ENCODE measurements at places on chromosomes 3 and 15.
A peak's percentile ranks its signal among the peaks of the same experiment; 100 is the strongest.

DNA sequence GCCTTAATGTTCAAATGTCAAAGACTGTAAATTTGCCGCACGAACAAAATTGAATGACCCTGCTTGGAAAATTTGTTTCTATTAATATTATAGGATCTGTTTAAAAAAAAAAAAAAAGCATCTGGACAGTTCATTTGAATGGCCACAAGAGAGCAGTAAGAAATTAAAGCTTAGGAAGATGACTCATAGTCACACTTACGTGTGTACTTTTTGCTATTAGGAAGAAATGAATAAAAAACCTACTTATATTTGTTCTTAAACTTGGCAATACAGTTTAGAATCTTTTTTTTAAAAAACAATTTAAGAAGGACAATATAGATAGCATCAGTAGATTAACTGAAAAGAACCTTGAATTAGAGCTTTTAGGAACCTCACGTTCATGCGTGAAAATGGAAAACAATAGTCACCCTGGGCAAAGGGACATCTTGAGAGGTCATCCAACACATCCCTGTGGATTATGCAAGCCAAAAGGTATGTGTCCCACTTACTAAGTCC, 621.8 kb downstream of the MECOM start:
- DNase-seq: no peak

DNA sequence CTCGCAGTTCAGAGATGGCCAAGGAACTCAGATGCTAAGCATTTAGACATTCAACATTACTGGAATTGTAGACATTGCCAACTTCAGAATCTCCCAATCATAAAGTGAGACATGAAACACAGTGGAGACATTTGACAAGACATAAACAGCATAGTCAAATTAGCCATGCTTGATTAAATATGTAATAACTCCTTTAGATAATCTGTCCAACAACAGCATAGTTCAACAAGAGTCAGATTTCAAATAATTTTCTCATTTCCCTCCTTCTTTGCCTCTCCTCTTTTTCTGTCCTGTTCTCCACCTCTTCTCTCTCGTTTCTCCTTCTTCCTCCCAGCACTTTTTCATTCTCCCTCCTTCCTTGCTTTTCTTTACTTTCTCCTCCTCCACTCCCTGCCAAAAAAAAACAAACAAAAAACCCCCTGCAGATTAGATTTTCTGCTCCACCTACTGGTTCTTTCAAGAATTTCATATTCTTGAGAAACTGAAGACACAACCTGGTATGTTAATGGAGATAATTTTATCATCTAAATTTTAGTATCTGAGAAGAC, 20.2 kb downstream of the CPOX start:
- DNase-seq: no peak

GRCh38 chr15:88993662-88994061, 80.5 kb upstream of the MFGE8 start:
- DNase-seq: no peak

GRCh38 chr3:20527368-20527767, 341.4 kb upstream of the SGO1 start:
- no peak for DNase-seq

DNA sequence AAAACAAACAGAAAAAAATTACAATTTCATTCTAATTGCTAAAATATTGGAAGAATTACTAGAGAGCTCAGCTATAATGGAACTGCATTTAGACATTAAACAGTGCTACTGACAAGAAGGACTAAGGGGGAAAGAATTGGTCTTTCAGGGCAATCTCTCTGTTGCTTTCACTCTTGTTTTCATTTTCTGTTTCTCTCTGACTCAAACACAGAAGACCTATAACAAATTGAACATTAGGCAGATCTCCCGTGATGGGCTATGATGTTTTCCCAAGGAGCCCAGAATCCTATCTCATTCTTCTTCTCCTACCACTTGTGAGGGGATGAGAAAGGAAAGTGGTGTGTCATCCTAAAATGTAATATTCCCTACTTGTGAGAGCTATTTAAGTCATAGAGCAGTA, 358.0 kb upstream of the TGFBR2 start:
- no peak for DNase-seq

DNA sequence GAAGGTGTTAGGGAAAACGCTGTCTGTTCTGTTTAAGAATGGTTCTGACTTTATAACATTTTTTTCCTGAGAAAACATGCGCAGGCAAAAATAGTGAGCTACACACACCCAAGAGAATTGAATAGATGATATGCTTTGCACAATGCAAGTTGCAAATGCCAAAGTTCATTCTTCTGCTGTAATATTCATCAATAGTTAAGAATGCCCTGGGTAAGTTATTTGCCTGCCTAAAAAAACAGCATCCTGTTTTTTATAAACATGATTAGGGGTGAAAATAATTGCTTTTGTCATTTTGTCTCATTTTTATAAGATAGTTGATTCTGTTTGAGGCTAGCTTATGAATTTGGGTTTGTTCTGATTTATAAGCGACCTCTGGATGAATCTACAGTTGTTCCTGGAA, 99.4 kb downstream of the DTWD1 start:
- no peak for DNase-seq

DNA sequence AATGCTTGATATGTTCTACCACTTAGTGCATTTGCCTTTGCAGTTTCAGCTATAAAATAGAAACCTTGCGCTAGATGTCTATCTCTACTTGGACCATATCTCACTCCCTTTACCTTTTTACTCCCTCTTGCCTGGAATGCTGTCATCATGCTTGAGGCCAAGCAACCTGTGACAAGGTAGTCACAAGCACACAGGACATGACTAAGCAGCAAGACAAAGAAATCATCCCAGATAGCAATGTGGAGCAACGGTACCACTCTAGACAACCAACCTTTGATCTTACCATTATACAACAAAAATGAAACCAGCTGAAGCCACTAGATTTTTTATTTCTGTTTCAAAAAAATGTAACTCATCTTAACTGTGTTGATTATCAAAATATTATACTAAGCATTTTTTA, 50.5 kb upstream of the SPSB4 start:
- DNase-seq: no peak

- DNase-seq: no peak
These were observed 3.1 kb upstream of the ACY1 start for GRCh38 chr3:51980253-51980652.

GRCh38 chr15:47293466-47294162, 423.7 kb upstream of the SEMA6D start:
- DNase-seq: peak; percentile 2

DNA sequence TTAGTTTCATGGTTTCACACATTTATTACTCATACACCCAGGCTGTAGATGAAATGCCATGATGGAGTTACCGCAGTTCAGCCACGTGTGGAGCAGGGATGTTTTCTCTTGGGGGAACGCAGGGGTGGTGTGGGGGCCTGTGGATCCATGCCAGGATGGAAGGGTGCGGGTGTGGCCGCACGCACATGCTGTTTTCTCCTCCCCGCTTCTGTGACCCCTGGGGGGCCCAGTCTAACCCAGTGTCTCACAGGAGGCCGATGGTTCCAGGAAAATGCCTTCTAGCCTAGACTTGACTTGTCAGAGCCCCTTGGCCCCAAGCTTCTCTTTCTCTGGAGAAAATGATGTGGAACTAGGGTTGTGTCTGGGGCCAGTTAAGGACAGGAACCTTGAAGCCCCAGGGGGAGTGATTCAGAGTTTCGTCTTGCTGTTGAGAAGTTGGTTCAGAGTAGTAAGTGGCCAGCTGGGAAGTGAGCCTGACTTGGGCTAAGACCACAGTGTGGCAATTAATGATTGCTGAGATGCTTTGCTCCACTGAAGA, 240.4 kb upstream of the BHLHE40 start:
- no peak for DNase-seq

DNA sequence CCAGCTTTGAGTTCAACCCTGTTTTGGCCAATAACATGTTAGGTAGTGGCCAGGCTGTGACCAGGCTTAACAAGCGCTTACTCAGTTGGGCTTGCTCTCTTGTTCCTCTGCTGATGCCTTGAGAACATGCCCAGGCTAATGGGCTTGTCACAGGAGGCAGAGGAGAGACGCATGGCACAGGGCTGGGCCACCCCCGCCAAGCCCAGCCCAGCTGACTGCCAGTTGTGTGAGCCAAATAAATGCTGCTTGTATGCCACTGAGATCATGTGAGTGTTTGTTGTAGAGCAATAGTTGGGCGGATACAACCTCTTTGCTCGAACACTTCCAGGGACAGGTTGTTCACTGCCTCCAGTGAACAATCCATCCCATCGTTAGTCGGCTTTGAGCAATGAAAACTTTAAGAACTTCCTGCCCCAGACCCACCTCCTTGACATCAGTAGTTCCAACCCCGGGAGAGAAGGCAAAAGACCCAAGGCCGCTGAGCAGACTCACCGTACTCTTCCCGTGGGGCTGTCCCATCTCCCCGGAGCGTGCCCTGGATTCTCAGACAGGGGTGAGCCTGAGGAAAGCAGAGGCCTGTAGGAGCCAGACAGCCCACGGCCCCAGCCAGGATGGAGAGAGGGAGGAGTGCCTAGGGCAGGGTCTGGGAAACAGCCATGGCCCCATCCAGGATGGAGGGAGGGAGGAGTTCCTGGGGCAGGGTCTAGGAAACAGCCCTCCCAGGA, 4.1 kb downstream of the PLA2G4F start:
- no peak for DNase-seq

- no peak for DNase-seq
These were observed 81.5 kb upstream of the PRICKLE2 start for GRCh38 chr3:64306745-64307144.

GRCh38 chr3:142817897-142818296, 71.0 kb downstream of the PCOLCE2 start:
- DNase-seq: no peak

GRCh38 chr3:60792249-60792852, 458.9 kb downstream of the FHIT start:
- no peak for DNase-seq

DNA sequence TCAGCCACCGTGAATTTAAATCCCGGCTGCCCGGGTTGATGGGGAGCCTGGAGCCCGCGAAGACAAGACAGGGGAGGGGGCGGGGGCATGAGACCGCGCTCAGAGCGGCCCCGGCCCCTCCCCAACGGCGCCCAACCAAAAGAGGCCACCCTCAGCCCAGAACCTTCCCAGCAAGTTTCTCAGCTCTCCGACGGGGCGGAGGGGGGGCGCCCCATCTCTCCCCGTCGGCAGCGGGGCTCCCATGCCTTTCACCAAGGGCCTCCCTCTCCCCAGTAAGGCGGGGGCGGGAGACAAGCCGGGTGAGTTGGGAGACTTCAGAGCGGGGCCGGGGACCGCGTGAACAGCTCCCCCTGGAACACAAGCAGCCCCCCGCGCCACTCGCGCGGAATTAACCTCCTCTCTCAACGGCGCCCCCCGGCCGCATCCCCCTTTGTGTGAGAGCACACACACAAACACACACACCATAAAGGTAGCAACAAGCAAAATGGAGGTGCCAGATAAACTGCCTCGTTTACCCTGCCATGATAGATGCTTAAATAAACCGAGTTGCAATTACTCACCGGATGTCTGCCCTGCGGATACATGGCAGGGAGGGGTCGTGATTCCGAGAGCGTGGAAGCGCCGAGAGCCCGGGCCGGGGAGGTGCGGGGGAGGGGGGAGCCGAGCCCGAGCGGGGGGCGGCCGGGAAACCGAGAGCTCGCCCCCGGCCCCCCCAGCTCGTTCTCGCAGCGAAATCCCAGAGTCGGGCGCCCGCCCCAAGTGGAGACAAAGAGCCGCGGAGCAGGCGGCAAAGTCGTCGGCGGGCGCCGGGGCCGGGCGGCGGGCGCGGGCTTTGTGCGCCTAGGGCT, 1.3 kb downstream of the TLE3 start:
- DNase-seq: no peak

GRCh38 chr15:71091601-71092000, 23.7 kb upstream of the THSD4 start:
- no peak for DNase-seq

DNA sequence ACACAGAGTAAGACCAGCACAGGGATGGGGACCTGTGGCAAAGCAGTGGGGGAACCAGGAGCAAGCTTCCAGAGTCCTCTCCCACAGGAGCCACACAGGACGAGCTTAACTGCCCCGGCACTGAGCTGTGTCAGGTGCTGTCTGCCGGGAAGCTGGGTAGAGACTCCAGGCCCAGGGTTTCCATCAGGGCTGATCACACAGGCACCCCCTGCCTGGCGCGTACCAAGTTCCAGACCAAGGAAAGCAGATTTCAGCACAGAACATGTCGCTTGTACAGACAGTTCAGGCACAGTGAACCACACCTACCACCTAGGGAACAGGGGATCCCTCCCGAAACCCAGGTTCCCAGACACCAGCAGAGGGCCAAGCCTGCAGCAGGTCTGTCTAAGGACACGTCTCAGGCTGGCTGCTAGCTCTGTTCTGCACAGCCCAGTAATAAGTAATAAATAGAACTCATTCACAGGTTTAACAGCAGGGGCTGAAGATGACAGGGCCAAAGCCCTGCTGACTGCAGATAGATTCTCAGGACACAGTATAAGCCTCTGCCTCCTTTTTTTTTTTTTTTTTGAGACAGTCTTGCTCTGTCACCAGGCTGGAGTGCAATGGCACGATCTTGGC, 30.2 kb upstream of the OCA2 start:
- DNase-seq: no peak

GRCh38 chr15:73930371-73930770, 4.1 kb downstream of the LOXL1 start:
- DNase-seq: no peak

DNA sequence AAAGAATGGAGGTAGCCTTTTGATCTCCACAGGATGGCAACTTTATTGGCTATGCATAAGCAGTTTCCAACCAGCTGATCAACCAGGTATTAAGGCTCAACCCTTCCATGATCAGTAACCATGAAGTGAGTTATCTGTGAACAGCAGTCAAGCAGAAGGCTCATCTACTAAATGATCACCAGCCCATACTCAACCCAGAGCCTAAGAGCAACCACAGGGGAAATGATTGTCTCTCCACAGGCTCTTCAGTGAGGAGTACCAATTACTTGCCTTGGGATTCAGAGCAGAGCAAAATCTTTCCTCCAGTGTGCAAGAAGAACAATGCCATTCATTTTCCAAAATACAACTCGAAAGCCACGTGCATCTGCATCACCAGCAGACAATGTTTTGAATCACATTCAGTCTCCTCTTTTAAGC, 754.8 kb downstream of the ROBO1 start:
- no peak for DNase-seq

- DNase-seq: no peak
These were observed 42.2 kb downstream of the SLC28A1 start for GRCh38 chr15:84926491-84927230.

DNA sequence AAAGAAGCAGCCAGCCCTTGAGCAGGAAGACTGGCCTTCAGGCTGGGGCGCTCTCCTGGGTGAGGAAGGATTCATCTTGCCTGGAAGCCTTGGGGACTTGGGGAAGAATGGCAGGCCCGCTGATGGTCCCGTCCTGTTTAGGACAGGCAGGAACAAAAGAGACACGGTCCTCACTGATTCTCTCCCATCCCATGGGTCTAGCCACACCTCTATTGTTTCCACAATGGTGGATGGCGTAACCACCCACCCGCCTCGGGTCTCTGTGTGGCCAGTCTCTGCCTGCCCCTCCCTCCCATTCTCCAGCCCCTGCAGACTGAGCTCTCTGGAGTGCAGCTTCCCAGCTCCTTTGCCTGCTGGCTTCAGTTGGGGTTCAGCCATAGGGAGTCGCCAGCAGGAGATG, 284.3 kb downstream of the UACA start:
- no peak for DNase-seq

Data from GOT3 (cell line).